ENCODE measurements at places on chromosomes 11 and 22.

DNA sequence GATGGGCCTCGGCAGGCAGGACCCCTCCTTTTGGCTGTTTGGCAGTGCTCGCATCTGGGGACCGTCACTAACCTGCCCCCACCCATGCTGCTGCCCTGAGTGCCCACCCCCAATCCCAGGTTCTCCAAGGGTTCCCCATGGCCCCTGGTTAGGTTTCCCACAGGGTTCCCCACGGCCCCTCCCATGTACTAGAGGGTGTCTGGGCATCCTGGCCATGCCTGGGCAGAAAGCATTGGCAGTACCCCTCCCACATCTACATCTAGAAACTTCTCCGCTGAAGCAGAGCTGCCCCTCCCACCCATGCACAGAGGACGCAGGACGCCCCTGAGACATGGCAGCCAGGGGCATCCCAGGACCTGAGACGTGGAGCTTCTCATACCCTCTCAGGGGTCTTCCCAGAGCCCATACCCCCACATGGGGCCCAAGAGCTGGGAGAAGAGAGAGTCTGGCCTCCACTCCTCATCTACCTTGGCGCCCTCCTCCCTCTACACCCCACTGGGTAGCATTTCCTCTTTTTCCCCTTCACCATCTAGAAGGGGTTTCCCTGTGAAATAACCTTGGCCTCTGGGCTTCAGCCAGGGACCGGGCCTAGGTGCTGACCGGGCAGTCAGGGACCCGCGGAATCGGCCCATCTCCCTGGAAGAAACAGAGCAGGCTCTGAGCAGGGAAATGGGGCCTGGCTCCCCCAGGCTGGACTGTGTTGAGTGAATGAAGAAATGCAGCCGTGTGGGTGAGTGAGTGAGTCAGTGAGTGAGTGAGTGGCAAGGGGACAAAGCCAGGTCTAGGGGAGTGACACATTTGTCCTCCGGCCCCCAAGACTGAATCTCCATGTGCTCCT lies 987.3 kb downstream of the BRD1 start:
- no peak for DNase-seq

DNA sequence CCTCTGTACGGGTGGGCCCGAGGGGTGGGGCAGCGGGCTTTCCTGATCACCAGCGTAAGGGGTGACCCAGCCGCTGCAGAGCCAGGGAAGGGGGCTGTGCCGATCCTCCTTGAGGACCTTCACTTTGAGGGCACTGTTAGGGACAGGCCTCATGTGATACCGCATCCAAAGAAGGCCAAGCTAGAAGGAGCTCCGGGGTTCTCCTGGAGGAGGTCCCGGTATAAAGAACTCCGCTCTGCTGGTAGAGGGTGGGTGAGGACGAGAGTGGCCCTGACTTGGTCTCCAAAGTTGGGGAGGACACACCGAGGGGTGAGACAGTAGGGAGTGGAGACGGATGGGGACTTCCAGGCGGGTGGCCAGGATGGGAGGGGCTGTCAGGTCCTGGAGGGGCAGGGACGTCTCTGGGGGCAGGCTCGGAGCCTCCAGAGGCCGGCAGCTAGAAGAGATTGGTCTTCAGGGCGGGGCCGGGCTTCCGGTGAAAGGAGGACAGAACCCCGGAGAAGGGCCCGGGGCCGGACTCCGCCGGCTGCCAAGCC lies 4.6 kb downstream of the PHOX2A start:
- no peak for DNase-seq

GRCh38 chr11:115759622-115760460 lies 255.6 kb upstream of the CADM1 start:
- no peak for DNase-seq

DNA sequence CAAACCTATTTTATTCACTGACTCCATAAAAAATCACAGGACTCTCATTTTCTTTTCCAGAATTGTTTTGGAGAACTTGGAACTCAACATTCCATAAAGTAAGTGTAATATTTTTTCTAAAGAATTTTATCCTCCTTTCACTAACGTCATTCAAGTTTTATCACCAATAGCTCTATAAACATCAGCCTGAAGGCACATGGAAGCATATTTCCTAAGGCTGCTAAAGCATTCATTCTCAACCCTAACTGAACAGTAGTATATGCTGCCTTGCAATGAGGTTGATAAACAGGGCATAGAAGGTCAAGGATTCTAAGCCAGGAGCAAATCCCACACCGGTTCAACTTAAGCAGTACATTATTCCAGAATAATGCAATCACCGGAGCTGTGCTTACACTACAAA lies 273.9 kb downstream of the RAB38 start:
- no peak for DNase-seq

DNA sequence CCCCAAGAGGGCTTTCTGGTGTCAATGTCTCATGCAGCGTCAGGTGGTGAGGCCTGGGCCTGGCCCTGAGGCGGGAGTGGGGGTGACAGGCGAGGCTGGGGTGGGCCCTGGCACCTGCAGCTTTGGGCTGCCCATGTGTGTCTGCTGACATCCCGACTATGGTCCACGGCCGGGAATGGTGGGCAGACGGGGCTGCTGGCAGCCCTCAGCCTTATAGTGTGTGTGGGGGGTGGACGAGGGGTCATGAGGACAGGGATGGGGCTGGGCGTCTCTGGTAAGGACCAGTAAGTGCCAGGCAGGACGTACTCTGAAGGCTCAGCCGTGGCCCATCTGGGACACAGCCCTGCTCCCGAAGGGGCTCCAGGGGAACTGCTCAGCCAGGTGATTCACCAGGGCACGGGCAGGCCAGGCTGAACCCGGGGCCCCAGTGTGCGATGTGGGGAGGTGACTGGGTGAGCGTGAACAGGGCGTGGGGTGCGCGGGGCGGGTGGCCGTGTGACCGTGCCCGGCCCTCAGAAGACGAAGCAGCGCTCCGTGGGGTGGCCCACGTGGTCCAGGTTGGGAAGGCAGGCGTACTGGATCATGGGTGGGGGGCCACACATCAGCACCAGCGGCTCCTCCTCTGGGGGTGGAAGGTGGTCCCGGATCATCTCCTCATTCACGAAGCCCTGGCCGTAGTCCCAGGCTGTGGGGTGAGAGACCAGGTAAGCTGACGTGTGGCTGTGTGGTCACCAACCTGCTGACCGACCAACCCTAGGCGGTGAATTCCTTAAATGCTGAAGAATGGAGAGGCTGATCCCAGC lies 4.8 kb upstream of the POLDIP3 start:
- DNase-seq = no peak

GRCh38 chr11:64643256-64643881 lies 52.3 kb downstream of the SLC22A12 start:
- no peak for DNase-seq

- no peak for DNase-seq
Observed at GRCh38 chr11:60719391-60719790, 5.1 kb upstream of the MS4A18 start.

- DNase-seq = no peak
Observed at GRCh38 chr11:16905375-16905774, 108.8 kb downstream of the PLEKHA7 start.

DNA sequence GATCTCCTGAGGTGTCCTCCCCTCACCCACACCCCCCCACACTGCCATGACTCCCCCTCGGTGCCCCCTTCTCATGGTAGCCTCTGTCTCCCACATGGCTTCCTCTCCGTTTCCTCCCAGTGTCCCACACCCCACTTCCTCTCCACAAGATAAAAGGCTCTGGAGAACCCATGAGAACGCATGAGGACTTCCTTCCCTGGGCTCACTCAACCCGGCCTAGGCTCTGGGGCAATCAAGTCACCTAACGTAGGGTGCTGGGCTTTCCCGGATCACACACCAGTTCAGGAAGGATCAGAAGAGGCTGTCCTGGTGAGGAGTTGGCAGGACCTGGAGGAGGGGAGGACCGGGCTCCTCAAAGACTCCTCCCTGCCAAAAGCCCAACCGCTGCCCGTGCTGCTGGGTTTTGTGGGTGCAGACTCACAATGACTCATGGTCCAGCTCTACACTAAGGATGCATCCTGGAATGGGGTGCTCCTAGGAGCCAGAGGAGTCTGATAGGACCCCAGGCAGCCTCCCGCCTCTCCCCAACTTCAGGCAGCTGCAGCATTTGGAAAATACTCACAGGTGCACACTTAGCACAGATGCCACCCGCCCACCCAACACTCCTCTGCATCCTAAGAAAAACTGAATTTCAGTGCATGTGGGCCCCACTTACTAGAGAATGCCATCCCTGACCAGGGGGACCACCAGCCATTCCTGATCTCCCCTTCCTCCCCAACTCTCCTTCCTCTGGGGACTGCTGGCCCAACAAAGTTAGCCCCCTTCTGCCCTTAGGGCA lies 21.0 kb downstream of the SLC22A12 start:
- DNase-seq = no peak

- no peak for DNase-seq
Observed at GRCh38 chr11:132036746-132037466, 666.5 kb downstream of the NTM start.

DNA sequence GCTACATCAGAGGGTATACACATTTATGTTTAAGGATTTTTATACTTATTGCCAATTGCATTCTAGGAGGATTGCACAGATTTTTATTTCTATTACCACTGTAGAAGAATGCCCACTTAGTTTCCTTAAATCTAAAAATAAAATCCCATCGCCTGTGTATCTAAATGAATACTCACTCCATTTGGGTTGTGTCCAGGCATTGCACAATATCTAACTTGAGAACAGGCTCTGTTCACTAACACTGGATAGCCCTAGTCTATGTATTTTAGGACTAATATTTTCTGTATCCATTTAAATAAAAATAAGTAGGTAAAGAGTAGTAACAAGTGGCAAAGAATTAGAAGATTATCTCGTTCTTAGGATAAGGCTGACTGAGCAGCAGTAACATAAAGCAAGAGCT lies 4.1 kb downstream of the C11orf52 start:
- no peak for DNase-seq

DNA sequence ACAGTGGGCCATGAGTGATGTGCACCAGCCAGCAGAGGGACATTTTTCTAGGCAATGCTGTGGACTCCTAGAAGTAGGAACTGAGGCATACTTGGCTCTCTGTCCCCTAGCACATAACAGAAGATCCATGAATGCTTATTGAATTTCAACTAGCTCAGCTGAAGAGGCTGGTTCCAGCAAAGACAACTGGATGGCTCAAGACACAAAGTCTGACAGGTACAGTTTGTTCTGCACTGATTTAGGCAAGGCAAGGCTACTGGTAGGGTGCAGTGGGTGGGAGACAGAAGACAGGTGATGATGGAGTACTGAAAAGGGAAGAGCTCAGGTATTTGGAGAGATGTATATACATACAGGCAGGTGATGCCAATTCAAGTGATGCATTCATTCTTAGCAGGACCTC lies 72.4 kb upstream of the USP47 start:
- DNase-seq = no peak

GRCh38 chr11:35347921-35348331 lies 71.4 kb downstream of the SLC1A2 start:
- DNase-seq = no peak

GRCh38 chr11:12502046-12502445 lies 124.7 kb downstream of the PARVA start:
- DNase-seq = no peak

DNA sequence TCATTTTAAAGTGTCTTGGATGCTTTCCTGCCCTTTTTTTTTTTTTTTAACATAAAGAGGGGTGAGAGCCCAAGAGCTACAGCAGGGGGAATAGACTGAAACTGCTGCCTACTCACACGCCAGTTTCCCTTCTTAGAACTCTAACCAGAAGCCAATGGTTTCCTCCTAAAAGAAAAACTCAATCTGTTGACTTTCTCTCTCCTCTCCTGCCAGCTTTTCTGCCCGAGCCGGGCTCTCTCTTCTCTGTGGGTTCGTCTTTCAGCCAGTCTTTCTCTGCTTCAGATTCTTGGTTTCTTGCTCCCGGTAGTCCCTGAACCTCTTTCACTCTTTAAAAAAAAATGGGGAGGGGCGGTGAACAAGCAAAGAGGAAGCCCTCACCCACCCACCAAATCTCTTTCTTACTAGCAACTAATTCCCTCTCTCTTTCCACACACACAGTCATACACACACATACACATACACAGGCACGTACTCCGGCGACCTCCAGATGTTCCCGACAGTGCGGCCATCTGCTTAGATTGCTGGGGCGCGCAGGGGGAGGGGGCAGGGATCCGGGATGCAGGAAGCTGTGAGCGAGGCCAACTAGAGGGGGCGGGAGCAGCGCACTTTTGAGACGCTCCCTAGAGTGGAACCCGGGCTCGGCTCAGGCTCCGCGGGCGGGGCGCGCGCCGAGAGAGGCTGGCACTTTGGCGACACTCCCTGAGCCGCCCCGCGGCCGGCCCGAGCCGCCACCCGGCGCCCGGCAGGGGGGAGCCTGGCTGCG lies 444 bp upstream of the TSKU start:
- DNase-seq = peak; percentile 88

DNA sequence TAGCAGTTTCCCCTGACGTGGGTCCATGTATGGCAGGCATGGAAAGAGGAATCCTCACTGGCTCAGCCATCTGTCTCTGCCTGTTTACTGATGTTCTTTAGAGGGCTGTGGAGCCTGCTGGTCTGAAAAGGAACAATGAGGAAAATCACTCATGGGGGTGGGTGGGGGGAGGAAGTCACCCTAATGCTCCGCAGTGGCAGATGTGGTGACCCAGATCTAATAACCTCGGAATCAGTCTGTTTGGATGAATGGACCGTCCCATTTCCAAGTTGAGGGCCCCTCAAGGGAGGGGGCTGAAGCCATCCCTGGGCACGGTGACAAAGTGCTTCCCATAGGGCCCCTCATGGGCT lies 4.4 kb downstream of the BCR start:
- DNase-seq = no peak

GRCh38 chr22:36358533-36359469 lies 29.0 kb downstream of the MYH9 start:
- DNase-seq = peak; percentile 19

- DNase-seq = no peak
Observed at GRCh38 chr22:37708580-37709444, 12.0 kb downstream of the TRIOBP start.

DNA sequence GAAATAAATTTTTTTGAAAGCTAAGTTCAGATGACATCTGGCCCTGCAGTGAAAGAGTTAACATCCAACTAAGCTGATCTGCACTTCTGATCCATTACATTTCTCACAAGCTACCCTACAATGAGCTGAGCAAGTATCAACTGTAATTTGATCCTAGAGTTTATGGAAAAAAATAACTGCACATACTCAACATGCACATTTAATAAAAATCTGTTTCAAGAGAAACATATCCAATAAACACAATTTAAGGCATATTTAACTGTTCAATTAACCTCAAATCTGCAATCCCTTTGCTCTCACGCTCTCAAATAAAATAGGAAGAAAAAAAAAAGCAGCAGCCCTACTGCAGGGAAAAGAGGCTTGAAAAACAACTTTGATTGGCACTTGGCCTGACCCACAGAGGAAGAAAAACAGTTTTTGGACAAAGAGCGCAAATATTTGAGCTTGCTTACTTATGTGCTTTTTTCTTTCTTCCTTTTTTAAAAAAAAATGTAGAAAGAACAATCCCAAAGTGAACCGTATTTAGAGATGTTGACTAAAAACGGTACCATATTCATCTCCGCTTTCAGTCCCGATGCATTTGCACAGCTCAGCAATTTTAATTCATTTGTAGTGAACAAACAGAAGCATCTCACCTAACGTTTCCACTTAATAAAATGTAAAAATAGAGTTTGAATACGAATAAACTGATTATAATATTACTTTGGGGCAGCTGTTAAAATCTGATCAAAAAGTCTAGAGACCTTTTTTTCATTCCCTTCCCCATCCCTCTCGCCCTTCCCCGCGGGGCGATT lies 1.6 kb downstream of the SESN3 start:
- no peak for DNase-seq

GRCh38 chr11:10318527-10318802 lies 13.6 kb downstream of the ADM start:
- DNase-seq = no peak
